ENCODE measurements at places on chromosomes 11 and 22.

DNA sequence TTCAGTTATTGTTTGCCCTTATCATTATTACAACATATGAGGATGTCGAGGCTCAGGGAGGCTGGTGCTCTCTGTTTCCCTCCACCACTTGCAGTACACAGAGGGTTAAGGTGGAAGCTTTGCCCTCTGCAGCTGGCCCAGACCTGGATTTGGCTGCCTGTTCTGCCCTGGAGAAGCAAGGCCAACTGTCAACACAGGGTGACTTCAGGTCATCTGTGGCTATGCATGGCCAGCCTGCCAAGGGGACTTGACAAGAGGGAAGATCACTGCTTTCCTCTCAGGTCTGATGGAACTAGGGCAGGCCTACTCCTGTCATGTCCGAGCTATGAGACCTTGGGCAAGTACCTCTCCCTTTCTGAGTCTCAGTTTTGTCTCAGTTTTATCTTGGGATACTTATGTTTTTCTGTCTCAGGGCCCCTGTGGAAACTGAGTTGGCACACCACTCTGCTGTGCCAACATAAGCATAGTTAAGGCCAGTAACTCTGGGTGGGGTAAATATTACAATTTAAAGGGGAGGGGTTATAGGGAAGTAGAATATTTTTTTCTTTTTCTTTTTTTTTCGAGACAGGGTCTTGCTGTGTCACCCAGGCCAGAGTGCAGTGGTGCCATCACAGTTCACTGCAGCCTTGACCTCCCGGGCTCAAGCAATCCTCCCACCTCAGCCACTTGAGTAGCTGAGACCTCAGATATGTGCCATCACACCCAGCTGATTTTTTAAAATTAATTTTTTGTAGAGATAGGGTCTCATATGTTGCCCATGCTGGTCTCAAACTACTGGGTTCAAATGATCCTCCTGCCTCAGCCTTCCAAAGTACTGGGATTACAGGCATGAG lies 2.4 kb upstream of the THRSP start:
- no peak for DNase-seq

DNA sequence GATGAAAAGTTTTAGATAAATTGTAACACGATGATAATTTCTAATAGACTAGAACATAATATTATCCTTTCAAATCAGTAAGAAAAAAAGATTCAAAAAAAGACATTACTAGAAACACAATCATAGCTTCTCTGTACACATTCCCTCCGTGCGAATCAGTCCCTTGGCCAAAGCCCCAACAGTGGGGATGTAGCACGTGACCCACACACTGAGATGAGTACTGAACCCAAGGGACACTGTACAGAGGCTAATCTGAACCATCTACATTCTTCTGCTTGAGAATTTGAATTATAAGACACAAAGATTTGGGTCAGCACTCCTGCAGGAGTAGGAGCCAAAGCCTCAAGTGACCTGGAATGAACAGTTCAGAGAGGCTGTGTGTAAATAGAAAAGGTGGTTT lies 353.7 kb downstream of the INSC start:
- no peak for DNase-seq

DNA sequence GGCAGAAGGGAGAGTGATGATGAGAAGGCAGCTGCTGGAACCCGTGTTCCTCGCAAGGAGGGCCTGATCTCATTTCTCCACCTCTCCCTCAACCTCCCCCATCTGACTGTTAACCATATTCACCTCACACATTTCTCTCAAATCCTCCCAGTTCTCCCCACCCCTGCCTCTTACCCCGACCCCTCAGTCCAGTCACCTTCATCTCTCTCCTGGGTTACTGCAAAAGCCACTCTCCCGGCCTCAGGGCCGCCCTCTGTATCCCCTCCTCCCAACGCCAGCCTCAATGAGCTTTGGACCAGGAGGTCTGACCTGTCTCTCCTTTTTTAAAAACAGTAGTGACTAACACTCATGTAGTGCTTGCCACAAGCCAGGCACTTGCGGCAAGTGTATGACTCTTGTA lies 29.5 kb upstream of the LMO1 start:
- DNase-seq: no peak

- DNase-seq: no peak
Measured at GRCh38 chr11:97814325-97814959, 1206.3 kb upstream of the CNTN5 start.

DNA sequence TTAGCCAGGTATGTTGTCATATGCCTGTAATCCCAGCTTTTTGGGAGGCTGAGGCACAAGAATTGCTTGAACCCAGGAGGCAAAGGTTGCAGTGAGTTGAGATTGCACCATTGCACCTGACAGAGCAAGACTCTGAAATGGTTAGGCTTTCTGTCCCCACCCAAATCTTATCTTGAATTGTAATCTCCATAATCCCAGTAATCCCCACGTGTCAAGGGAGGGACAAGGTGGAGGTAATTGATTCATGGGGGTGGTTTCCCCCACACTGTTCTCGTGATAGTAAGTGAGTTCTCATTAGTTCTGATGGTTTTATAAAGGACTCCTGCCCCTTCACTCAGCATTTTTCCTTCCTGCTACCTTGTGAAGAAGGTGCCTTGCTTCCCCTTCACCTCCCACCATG lies 37.6 kb upstream of the GLYAT start:
- DNase-seq: no peak

DNA sequence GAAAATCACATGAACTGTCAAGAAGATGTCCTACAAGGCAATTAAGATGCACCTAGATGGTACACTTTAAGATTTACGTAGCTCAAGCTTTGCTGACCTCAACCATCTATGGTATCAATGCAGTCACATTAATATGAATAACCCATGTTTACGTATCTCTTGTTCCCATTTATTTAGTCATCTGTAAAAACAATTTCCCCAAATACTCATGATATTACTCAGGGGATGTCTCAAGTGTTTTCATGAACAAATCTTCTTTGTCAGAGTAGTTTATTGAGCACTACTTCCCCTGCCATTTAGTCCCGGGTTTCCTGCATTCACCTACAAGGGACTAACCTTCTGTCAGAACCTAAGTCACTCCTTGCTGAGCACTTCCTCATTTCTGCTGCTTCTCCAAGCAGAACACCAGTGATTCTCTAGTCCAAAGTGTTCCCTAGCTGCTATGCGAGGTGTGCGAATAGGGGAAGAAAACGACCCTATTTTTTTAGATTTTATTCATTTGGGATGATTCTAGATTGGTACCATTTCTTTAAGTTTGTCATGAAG lies 554.3 kb upstream of the LRRC4C start:
- no peak for DNase-seq

- peak; percentile 86 for DNase-seq
Measured at GRCh38 chr11:45606514-45607281, 58.7 kb downstream of the CHST1 start.

Data from ecto neural progenitor cell (in vitro differentiated cells).